Fibroblast of skin of left quadriceps (primary cell): ENCODE measurements at places on chromosomes 3 and 15.
A peak's percentile ranks its signal among the peaks of the same experiment; 100 is the strongest.

DNA sequence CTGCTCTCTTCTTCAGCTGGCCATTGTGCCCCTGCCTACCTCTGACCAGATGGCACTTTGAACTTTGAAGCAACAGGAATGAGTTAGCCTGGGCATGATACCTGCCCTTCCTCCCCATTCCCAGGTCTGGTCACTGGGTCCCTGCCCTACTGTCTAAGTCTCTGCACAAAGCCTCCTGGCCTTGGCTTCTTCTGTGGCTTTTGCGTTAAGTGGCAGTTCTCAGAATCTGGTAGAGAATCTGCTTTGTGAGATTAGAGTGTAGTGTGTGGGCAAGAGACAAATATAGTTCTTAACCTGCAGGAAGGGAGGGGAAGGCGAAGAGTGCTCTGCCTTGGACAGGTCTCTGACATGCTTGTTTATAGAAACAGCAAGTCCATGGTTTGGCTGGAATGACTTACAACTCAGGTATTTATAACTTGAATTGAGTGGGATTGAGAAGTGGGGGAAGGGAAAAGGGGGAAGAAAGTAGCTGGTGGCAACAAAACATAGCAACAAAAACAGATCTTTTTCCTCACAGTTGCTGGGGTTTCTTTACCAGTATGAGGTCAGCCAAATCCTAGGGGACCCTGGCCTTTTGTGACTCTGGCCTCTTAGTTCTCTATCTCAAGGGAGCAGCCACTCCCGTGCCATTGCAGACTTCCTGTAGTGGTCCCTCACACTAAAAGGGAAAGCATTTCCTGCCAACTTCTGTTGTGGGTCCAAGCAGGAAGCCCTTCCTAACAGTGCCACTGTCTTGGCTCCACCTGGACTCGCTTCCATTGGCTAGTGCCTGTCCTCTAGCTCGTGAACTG, 16.7 kb downstream of the MAPKBP1 start:
- no peak for DNase-seq

DNA sequence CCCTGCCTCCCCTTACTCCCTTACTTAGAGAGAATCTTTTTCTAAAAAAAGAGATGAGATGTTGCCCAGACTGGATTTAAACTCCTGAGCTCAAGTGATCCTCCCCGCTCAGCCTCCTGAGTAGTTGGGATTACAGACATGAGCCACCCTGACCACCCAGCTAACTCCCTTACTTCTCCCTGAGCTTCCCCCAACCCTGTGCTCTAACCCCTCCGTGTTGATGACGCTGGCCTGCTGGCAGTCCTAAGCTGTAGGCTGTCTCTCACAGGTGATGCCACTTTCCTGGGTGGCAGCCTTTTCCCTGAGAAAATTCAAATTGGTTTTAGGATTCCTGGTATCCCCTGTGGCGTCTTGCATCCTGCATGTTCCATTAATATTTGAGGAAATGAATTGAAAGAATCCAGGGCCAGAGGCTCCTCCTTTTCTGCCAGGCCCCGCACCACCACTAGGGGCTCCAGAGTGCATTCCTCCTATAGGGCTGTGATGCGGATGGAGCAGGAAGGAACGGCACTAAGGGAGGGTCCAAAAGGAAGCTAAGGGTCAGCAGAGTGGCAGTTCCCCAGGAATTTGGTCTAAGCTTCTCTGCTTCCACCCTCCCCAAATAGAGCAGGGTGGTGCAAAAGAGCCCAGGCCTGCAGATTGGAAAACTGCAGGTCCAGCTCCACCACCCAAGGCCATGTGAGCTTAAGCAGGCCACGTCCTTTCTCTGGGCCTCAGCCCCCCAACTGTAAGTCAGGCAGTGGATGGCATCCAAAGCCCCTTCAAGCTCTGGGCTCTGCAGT, 101.1 kb downstream of the DAPK2 start:
- DNase-seq: peak; percentile 23

DNA sequence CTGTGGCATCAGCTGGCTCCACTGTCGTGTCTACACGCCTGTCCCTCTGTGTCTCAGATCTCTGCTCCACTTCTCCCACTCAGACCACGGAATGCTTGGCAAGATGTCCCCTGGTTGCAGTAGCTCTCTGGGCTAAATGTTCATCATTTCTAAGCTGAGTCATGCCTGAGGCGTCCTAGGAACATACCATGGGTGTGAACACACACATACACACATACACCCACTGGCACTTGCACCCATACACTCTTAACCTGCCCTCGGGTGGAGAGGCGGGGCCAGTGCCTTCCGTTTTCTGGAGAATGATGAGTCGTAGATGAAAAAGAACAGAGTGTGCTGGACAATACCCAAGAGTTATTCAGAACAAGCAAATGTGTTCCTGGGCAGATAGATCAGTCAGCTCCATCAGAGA, 72.4 kb downstream of the SENP2 start:
- peak; percentile 91 for DNase-seq

DNA sequence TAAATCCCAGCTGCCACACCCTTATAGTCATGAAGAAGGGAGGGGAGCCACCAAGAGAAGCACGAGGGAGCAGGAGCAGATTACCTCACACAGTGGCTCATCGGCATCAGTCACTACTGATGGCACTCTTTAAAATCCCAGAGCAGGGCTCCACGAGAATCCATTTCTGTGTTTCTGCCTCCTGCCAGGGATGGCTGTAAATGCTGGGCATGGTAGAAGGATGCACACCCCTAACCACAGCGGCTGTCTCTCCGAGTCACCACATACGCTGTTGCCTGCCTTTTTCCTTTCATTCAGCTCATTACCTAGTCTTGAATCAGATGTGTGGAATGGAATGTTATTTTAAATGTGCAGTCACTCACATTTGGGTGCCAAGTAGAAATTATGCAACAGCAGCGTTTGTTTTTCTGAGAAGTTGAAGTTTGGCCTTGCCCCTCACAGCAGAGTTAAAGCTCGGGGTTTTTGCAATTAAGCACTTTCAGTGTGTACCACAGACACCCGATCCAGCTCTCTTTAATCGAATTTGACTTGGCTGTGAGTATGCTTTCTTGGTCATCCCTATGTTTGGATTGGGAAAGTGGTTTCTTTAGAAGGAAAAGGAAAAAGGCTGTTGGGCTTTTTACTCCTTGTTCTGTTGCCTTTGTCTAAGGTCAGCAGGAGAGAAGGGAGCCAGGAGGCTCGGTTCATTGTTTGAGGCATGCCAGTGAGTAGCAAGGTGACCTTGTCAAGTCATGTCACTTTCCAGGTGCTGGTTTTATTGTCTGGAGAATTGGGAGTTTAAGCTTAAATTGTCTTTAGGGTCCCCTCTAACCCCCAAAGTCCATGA, 284.2 kb upstream of the TPM1 start:
- DNase-seq: peak; percentile 90

GRCh38 chr3:45640724-45641361, 46.3 kb downstream of the LIMD1 start:
- DNase-seq: no peak

- no peak for DNase-seq
Measured at GRCh38 chr15:74838746-74839525, 4.0 kb downstream of the ULK3 start.

DNA sequence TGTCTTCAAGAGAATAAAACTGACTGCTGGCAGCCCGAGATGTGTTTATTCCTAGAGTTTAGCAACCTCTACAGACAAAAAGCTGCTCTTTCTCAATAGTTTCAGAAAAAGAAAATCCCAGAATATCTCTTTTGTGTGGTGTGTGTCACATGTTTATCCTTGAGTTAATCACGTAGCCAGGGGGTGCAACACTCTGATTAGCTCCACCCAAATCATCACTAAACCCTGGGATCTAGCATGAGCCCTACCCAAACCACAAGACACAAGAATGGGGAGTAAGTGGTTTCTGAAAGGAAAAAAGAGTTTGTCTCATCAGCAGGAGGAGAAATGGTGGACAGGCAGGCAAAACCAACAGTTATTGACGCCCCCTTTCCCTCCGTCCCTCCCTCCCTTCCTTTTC, 78.5 kb upstream of the AGBL1 start:
- DNase-seq: no peak

DNA sequence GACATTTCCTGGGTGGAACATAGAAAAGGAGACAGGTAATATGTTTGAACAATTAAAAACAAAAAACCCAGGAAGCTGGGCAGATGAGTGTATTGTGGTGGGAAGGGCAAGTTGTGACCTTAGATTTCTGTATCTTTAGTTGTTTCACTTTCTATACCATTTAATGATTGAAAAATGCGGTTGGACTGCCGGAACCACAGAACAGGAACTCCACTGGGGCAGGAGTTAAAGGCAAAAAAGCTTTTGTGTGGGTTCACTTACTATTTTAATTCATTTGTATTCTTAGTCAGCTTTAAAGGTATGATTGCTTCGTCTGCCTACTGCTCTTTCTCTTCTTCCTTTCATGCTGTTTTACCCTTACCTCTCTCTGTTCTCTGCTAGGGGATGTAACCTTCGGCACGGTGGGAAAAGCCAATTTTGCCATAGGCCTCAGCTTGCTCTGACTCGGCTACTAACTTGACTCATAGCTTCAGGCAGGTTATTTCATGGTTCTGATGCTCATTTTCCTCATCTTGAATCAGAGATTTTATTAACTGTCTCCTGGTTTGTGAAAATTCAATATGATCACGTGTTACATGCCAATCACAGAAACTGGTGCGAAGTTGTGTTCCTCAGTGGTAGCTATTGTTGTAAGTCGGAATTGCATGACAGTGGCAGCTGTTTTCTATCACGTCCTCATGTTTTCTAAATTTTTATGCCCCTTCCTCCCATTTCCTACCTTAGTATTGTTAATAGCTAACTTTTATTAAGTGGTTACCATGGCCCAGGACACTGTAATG, 1.6 kb upstream of the MCTP2 start:
- no peak for DNase-seq

GRCh38 chr3:62755285-62755684, 119.9 kb downstream of the CADPS start:
- DNase-seq: no peak

GRCh38 chr3:113193719-113194118, 17.6 kb upstream of the BOC start:
- no peak for DNase-seq

DNA sequence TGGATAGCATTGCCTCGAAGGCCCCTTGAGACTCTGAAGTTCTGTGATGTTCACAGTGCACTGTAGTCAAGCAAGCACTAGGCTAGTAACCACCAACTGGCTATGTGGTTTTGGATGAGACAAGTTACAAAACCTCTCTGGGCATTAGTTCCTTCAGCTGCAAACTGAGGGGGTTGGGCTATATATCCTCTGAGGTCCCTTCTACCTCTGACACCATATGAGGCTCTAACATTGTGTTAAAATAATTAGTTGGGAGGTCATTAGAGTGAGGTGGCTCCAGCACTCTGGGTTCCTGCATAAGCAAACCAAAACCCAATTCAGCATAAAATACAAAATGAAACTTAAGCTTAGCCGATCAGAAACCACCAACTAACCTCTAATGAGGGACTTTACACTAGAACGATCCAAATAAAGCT, 209.5 kb upstream of the LRRN1 start:
- DNase-seq: no peak

DNA sequence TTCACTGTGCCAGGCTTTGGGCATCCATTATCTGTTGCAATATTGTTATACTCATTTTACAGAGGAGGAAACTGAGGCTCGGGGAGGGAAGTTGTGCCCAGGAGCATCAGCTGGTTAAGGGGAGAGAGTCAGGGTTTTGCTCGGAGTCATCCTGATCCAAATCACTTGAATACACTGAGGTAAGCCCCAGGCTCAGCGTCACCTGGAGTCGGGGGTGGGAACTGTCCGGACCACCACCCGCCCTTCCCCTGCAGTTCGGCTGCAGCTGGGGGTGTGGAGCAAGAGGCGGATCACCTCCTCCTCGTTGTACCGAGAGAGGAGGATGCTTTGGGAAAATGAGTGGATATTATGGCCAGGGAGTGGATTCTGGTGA, 646 bp downstream of the HRH1 start:
- DNase-seq: no peak

DNA sequence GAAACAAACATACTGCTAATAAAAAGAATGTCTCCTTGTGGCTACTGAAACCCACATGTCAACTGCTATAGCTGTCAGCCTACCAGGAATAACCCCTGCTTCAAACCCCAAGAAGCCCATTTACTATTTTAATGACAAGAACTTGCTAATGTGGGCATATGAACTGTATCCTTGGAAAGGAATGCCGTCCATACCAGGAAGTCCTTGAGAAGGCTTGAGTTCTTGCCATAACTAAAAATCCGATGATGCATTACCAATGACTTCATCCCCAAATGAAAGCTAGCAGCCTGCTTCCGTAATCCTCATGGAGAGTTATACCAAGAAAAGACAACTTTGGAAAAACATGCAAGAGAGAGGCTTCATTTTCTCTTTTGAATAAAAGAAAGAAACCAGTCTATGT, 34.8 kb downstream of the MINDY4B start:
- DNase-seq: peak; percentile 40

GRCh38 chr15:92533298-92533697, 122.3 kb downstream of the FAM174B start:
- DNase-seq: no peak

DNA sequence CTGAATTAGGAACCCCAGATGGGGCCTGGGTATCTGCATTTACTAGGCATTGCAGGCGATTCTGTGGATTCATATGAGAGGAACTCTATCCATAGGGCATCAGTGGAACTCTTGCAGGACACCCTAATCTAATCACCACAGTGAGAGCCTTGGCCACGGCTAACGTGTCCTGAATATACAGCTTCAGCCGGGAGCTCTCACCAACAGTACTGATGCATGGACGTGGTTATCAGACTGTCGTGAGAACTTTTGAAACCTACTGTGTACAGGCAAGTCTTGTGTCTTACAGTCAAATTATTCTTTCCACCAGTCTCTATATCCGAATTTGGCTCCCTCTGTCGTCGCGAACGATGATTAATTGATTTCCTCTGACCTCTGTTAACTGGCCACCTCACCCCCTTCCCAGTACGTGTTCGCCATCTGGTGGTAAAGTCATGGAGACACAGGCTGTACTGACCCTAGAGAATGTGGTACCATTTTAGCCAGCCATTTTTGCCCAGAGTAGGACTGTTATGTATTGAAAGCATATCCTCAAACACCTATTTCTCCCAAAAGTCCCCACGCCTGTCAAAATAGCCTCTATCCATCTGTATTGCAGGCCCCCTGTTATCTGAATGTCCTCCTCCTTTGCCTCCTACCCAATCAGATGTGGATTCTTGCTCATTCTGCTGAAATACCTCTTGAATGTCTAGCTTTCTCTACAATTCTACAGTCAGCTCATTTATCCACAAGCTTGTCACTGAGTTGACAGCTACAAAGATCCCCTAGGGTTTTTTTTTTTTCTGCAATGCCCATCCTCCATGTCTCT, 39.7 kb downstream of the GLDN start:
- DNase-seq: peak; percentile 48

DNA sequence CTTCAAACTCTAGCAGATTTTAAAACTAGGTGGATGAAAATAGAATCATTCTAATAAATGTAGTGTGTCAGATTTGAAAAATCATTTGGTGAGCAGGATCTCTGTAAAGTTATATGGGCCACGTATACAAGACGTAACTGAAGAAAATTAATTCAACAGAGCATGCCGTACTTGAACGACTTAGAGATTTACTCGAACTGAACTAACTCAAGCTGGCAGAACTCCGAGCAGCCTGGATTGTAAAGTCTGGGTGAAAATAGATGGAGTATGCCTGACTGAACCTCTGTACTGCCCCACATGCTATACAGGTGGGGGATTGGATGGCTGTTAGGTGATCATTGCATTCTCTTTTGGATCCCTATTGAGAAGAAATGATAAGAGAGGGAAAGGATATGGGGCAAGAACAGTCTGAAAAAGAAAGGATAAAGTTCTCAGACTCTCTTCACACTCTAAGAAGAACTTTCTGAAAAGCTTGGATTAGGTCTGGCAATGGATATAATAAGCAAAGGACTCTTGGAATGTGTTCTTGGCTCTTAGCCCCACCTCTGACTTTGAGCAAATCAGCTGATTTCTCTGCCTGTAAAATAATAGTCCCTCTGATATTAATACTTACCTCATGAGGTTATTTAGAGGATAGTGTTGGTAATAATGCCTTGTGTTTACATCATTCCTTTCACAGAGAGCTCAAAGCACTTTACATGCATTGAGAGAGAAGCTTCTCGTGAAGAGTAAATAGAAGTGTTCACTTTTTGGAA, 147.5 kb downstream of the FILIP1L start:
- DNase-seq: no peak
